ENCODE measurements at places on chromosomes 3 and 15. TPM values are rescaled to one million over a fixed set of nuclear protein-coding genes. Genes with fewer than 3 reads are reported as not detected.

The CRYGS gene
- total RNA-seq, result 5.5 TPM

The FRMD5 gene
- not detected for total RNA-seq

The CFAP100 gene
- not detected for total RNA-seq

The ALDH1L1 gene
- not detected for total RNA-seq

The MORC1 gene
- not detected for total RNA-seq

All from T-helper 1 cell treated with Interleukin-12 subunit alpha and Interleukin-12 subunit beta and Interleukin-4 antibody, amounts not matched to agents 30 ng/mL and 1 ng/mL, for 36 hours (primary cell).